Lung (tissue), 17 donors: ENCODE measurements at places on chromosomes 11 and 22. TPM values are rescaled to one million over a fixed set of nuclear protein-coding genes. Genes with fewer than 3 reads are reported as not detected.

The KCNK4 gene
- 0.09 TPM for polyA plus RNA-seq

The TENM4 gene
- 1.4 TPM for polyA plus RNA-seq

The APOA1 gene
- 1.9 TPM for polyA plus RNA-seq

DNA sequence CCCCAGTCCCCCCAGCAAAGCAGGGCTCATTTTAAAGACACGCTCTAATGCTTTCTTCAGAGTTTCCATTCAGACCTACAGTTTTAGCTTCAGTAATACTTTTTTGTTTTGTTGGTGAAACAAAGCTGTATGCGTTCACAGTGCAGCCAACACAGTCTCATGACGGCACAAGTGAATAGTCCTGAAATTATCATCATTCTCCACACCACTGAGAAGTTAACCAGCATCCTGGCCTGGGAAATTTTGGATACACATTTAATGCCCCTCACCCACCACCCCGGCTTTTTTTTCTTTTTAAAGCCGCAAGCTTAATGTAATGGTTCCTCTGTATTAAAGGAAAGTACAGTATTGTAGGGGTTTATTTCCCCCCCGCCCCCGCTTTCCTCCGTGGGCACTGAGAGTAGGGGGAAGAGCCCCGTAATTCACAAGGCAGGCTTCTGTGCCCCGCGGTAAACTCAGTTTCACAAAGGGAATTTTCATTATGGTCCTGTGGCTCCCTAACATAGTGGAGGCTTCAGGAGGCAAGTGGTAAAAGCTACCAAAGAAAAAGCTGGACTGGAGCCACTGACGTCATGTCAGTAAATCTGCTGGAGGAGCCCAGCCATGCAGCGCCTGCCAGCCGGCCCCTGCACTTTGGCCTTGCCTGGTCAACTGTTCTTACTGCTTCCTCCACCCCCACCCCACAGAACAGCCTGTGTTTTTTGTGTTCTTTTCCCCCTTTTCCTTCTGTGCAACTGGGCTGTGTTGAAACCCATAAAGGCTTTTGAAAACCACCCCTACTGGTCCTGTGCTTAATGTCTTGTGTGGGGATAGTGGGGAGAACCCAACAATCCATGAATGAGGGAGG is 18.2 kb downstream of the TEAD1 start:
- peak; percentile 92 for DNase-seq

- no peak for DNase-seq
These were observed 7.9 kb upstream of the SLN start for GRCh38 chr11:107719557-107720302.

DNA sequence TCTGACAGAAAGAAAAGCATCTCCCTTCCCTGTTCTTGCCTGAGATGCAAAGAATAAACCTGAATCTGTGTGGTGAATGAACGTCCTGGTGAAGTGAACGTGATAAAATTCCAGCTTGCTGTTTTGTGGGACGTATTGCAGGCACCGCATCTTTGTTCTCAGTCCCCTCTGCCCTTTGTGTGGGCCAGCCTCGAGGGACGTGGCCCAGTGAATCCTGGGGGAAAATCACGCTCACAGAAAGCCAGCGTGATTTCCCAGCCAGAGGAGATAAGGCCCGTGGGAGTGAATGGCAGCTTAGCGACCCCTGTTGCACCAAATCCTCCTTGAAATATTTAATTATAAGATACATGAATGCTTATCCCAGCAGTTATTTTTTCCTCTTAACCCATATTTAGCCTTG is 129.1 kb downstream of the COMMD9 start:
- peak; percentile 36 for DNase-seq

- DNase-seq, result peak; percentile 34
These were observed 543 bp upstream of the AP2A2 start for GRCh38 chr11:925158-925495.

GRCh38 chr11:65429068-65429681 is 6.6 kb downstream of the NEAT1 start:
- DNase-seq, result peak; percentile 36

DNA sequence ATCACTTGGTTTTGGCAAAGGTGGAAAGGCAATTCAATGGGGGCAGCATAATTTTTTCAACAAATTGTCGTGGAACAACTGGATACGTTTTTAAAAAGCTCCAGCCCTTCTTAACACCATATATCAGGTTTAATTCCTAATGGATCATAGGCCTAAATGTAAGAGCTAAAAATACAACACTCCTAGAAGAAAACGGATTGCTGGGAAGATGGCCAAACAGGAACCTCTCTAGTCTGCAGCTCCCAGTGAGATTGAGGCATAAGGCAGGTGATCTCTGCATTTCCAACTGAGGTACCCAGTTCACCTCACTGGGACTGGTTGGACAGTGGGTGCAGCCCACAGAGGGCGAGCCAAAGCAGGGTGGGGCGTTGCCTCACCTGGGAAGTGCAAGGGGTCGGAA is 32.4 kb upstream of the SCGB1D1 start:
- DNase-seq, result no peak
